Hepatocyte (in vitro differentiated cells): ENCODE measurements at places on chromosomes 7 and 10. TPM values are rescaled to one million over a fixed set of nuclear protein-coding genes. Genes with fewer than 3 reads are reported as not detected.

Gene MEOX2
- total RNA-seq = 0.80 and 2.0 TPM in 2 replicates

Gene CPA4
- total RNA-seq = 1.1 and 2.1 TPM in 2 replicates

Gene PNLIP
- 0.13 TPM in 1 of 2 replicates, not detected in the other for total RNA-seq

Gene TMEM60
- 19.7 and 24.2 TPM in 2 replicates for total RNA-seq

Gene PRSS2
- total RNA-seq = 94.7 and 144 TPM in 2 replicates

Gene MMD2
- not detected in 2 replicates for total RNA-seq

Gene PAPOLB
- total RNA-seq = not detected in 2 replicates

Gene CHAT
- total RNA-seq = 0.27 TPM in 1 of 2 replicates, not detected in the other

Gene DEPP1
- 24.0 and 30.6 TPM in 2 replicates for total RNA-seq

Gene CHST3
- 13.0 and 14.1 TPM in 2 replicates for total RNA-seq

Gene PLXNA4
- 4.7 and 4.8 TPM in 2 replicates for total RNA-seq

Gene ACHE
- total RNA-seq = 3.2 and 4.6 TPM in 2 replicates

Gene BAMBI
- total RNA-seq = 111 and 116 TPM in 2 replicates

Gene AIMP2
- total RNA-seq = 55.1 and 55.4 TPM in 2 replicates

Gene CTTNBP2
- 10.9 and 14.5 TPM in 2 replicates for total RNA-seq

Gene TEX36
- not detected in 2 replicates for total RNA-seq

- peak; percentile 19 for DNase-seq
Observed at GRCh38 chr10:92181575-92181974, 109.3 kb downstream of the CPEB3 start.

GRCh38 chr10:4033341-4033896 is 248.4 kb upstream of the KLF6 start:
- no peak for DNase-seq

GRCh38 chr7:151006590-151007300 is 15.9 kb downstream of the NOS3 start:
- DNase-seq = peak; percentile 4

DNA sequence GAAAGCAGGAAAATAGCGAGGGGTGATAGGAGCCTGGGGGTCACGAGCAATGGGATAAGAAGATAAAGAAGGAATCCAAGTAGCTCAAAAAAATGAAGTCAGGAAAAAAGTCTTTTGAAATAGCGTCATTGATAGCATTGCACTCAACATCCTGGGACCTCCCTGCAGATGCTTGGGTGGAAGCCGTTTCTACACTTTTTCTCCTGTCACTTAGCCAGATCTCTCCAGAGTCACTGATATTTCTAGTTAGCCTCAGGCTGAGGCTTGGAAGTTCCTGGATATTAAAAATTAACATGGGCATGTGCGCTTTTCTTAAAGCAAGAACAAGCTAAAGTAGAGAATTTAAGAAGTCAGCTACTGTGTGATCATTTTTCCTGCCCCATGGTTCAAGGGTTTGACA is 39.5 kb upstream of the CHST15 start:
- no peak for DNase-seq

DNA sequence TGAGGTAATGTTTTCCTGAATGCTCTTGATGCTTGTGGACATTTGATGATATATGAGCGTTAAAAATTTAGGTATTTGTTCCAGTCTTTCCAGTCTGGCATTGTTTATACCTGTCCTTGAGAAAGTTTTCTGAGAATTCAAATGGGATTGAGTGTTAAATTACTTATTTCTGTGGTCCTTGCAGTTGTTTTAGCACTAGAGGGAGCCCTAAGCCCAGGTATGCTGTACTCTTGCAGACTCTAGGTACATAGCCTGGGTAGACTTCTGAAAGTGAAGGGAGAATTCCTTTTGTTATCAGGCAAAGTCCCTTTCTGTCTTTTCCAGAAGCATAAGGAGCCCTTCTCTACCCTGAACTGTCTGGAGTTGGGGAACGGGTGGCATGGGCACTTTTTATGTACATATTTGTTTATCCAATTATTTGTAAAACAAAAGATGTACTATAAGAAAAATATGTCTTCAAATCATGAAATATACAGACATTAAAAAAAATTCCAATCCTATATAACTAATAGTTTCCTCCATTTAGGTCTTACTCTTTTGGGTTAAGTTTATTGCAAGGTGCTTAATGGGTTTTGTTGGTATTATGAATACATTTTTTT is 262.1 kb downstream of the ATRNL1 start:
- peak; percentile 82 for DNase-seq

- DNase-seq = peak; percentile 82
Observed at GRCh38 chr7:143381427-143382125, 431 bp downstream of the ZYX start.

- DNase-seq = no peak
Observed at GRCh38 chr7:69204943-69205342, 393.3 kb upstream of the AUTS2 start.

DNA sequence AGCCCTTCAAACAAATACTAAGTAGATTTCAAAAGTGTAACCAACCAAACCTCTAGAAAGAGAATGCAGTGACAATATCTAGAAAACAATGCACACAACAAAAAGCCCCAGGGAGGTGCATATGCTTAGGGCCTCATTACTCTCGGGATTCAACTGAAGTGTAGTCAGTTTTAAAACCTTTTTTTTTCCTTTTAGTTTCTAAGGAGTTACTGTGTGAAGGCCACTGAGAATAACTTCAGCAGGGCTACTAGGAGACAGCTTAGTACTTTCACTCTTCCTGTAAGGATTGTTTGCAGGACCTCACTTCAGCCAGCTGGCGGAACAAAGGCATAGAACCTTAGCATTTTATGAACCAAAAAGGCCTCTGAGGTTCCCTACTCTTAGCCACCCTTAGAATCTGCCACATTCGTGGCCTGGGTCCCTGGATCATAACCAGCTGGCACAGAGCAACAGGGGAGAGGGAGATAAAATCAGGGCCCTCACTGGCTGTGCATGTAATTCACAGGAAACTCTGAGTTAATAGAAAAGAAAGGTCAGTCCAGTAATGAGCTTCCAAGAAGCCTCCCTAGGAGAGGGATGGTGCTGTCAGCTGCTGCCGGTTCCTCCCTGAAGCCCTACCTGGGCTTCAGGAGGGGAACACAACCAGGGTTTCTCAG is 3.6 kb downstream of the VOPP1 start:
- no peak for DNase-seq

- no peak for DNase-seq
Observed at GRCh38 chr7:142088022-142088714, 23.4 kb upstream of the MGAM2 start.

GRCh38 chr10:78920011-78920410 is 148.8 kb upstream of the ZMIZ1 start:
- DNase-seq = no peak

- no peak for DNase-seq
Observed at GRCh38 chr7:138606236-138606635, 94.9 kb downstream of the SVOPL start.

DNA sequence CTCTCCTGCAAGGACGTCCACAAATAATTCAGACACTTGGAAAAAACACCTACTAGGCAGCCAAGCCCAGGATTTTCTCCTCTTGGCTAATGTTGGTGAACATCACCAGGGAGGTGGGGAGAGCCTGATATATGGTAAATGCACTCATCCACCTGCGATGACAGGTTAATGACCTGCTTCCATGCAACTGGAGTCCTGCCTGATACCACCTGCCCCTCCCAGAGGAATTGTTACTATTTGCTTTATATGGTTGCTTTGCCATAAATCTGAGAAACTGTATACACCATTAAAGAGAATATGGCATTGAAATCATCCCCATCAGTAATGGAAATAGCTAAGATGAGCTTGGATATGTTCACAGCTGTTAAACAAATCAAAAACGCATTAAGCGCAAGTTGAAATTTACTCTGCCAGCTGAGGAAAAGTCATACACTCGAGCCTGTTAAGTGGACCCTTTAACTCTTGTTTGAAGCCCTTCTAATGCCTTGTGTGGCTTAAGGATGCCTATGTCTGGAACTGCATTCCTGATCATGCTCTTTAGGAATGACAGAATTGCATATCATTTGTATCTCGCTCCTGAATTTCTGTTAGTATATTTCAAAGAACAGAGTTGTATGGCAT is 208.3 kb downstream of the PRPF18 start:
- DNase-seq = no peak

- no peak for DNase-seq
Observed at GRCh38 chr7:136023134-136023869, 46.1 kb upstream of the MTPN start.

DNA sequence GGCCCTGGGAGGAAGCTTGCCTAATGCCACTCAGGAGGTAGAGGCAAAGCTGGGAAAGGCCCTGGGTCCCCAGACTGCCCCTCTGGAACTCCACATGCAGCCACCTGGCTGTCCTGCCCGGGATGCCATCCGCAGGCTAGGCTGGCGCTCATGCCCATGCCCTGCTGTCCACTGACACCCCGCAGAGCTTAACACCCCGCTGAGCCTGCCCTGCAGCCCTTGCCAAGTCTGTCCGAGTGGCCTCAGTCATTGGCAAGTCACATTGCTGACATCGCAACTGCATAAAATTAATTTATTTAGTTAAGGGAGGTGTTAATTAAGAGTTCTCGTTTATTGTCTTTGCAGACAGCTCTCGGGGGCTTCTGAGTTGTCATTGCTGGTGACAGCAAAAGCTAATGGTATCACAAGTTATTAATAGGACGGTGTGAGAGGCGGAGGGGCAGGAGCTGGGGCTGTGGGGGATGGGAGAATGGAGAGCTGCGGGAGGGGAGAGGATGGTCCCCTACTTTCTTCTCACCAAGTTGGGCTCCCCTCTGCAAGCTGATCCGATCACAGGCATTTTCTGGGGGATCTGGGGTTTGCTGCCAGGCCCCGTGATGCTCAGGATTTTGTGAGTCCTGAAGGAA is 55.6 kb upstream of the PCBD1 start:
- no peak for DNase-seq

DNA sequence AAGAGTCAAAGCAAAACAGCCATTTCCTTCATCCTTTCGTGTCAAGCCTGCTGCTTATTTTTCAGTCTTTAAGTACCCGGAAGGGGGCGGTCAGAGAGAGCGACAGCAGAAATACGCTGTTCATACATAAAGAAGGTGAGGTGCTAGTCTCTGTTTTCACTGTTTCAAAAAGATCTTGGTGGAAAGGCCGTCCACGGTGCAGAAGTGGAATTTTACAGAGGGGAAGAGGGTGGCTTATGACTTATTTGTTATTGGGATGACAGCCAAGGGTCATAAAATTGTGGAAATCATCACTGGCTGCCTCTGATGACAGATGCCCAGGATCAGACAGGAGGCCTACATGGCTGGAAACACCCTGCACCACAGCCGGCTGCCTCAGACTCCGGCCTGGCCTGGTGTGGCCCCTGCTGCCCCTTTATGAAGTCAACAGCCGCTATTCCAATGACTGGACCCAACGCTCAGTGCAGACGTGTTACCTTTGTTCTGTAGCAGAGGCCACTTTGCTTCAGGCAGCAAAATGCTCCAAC is 57.0 kb downstream of the HIPK2 start:
- no peak for DNase-seq

GRCh38 chr10:49178489-49179471 is 9.4 kb downstream of the TMEM273 start:
- no peak for DNase-seq

- DNase-seq = peak; percentile 38
Observed at GRCh38 chr7:78134256-78134655, 335.7 kb downstream of the PHTF2 start.

- DNase-seq = no peak
Observed at GRCh38 chr10:30911303-30911863, 120.3 kb downstream of the ZNF438 start.

GRCh38 chr7:82624337-82624736 is 180.8 kb upstream of the CACNA2D1 start:
- no peak for DNase-seq

GRCh38 chr7:31707089-31707488 is 20.1 kb downstream of the PPP1R17 start:
- DNase-seq = no peak

- DNase-seq = no peak
Observed at GRCh38 chr7:5231811-5232484, 41.9 kb downstream of the WIPI2 start.
